ENCODE measurements at places on chromosomes 1 and 21. TPM values are rescaled to one million over a fixed set of nuclear protein-coding genes. Genes with fewer than 3 reads are reported as not detected.

The SYTL1 gene
- 136 TPM for polyA plus RNA-seq

The SELENOF gene
- 64.9 TPM for polyA plus RNA-seq

The GUCA2A gene
- not detected for polyA plus RNA-seq

The PDZK1IP1 gene
- polyA plus RNA-seq, result 126 TPM

The B3GALT2 gene
- polyA plus RNA-seq, result 0.12 TPM

The ERG gene
- 2.3 TPM for polyA plus RNA-seq

The PGLYRP3 gene
- 9.9 TPM for polyA plus RNA-seq

The PROK1 gene
- polyA plus RNA-seq, result 0.53 TPM

The SV2A gene
- polyA plus RNA-seq, result 0.67 TPM

The RGSL1 gene
- not detected for polyA plus RNA-seq

The LYPD8 gene
- not detected for polyA plus RNA-seq

The TTLL10 gene
- 0.43 TPM for polyA plus RNA-seq

The OR2T33 gene
- polyA plus RNA-seq, result not detected

The MROH7 gene
- polyA plus RNA-seq, result 2.3 TPM

The KPRP gene
- polyA plus RNA-seq, result 23.9 TPM
